ENCODE measurements at places on chromosomes 2 and 18. TPM values are rescaled to one million over a fixed set of nuclear protein-coding genes. Genes with fewer than 3 reads are reported as not detected.

Gene HOXD1
- not detected for total RNA-seq

DNA sequence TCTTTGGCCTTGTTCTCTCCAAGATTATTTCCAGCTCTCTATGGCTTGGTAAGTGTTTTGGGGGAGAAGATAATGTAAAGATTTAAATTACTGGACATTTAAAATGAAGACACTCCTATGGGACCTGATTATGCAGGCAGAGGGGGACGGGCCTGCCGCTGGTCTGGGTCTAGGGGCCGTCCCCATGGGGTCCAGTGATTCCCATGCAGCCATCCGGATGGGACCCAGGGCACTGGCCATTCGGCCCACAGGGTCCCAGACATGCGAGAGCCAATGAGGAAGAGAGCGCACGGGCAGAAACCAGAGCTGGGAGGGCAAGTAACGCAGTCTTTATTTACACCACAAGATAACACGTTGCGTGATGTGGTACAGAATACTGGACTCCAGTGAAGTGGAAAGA, 200.0 kb downstream of the TWIST2 start:
- DNase-seq: no peak

- DNase-seq: no peak
Measured at GRCh38 chr18:77329651-77330050, 80.0 kb downstream of the GALR1 start.

- DNase-seq: no peak
Measured at GRCh38 chr2:151664520-151664919, 69.8 kb downstream of the NEB start.

DNA sequence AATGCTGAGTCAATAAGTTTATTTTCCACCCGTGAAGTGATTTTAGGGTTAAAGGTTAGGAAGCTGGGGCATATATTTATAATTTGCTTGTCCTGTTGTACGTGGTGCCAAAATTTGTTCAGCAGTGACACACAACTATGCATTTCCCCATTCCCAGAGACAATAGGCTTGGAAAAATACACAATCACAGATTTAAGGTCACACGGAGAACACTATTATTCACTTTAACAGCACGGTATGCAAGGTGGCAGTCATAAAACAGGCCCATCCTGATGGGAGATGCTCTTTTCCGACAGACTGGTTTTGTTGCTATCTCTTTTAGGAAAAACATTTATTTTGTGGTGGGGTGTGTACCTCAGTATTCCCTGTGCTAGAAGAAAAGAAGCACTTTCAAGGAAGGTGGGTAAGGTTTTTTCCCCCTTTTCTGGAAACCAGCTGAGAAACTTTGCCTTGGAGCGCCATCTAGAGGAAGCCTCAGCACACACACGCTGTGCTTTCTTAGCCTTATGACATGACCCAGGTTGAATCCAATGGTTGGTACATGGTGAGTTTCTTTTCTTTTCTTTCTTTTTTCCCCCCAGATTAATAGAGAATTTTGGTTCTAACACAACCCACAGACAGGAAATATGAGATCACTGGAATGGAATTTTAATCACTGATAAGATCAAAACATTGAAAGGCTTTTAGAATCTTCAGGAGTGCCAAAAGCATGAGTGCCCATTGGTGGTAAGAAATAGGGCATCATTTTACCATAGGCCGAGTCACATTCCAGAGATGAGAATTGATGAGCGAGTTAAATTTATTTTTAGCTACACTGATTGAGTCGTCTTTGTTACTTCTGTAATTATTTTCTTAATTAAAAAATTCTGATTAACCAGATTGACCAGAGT, 332.1 kb downstream of the AGPS start:
- peak; percentile 11 for DNase-seq

DNA sequence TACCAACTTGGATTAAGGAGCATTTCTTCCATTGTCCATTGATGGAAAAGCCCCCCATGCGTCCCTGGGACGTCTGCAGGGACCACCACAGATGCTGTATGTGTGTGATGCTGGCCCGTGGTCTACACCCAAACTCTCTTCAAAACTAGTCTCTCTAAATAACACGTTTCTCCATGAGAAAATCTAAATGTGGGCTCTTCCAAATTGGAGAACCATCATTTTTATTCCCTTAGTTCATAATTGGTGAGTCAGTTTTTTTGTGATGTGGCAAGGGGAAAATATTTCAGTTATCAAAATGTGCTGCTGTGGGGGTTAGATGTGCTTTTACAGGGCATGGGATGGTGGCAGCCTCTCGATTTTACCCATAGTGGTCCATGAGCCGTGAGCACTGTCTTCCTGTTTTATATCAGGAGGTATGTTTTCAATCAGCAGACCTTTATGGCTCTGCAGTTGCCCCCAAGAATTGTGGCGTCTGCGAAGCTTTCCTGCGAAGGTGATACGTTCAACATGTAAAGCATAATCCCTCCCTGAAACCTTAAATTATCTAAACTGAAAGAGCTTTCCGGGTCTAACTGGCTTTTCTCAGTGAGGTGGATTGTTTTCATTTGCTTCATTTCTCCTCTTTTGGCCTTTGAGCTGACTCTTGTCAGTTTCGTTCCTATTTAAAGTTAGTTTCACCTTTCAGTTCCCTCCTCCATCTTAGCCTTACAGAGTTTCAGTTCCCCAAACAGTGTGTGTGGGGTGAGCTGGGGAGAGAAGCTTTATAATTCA, 78.4 kb downstream of the SETBP1 start:
- DNase-seq: no peak

DNA sequence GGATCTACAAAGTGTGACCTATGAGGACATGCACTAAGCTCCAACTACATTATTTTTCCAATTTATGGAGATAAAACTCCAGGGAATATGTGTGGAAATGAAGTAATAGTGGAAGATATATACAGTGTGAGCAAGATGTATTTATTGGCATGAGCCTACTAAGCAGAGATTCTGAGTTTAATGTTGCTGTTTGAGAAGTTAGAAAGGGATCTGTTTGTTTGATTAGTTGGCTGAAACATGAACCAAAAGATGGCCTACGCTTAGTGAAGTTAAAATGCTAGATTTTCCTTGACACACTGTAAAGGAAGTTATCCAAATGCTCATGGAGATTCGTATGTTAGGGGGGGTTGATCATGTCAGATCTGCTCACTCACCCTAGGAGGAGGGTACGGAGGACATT, 621.7 kb downstream of the TMEM182 start:
- DNase-seq: no peak

All from MG63 (cell line).